ENCODE measurements at places on chromosomes 11 and 22.

GRCh38 chr11:29005401-29005980, 897.3 kb downstream of the METTL15 start:
- no peak for DNase-seq

GRCh38 chr11:2348986-2349385, 28.1 kb upstream of the CD81 start:
- DNase-seq = no peak

DNA sequence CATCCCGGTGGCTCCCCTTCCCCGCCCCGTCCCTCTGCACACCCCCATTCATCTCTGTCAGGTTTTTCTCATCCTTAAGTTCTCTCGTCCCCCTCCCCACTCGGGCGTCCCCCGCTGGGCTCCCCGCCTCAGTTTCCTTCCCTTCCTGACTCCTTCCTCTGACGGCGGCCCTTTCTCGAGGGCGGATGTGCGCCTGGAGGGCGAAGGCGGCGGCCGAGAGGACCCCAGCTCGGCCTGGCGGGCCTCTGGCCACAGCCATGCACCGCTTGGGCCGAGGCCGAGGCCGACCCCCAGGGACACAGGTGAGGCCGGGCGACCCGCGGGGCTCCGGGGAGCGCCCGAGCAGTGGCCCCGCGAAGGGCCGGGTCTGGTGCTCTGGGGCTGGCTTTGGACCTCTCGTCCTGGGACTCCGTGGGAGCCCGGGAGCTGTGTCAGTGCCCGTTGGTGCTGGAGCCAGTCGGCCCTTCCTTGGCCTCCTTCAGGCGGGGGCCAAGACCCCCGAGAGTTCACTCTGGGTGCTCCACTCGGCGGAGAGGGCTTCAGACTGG, 2.9 kb downstream of the PHLDB1 start:
- DNase-seq = no peak

DNA sequence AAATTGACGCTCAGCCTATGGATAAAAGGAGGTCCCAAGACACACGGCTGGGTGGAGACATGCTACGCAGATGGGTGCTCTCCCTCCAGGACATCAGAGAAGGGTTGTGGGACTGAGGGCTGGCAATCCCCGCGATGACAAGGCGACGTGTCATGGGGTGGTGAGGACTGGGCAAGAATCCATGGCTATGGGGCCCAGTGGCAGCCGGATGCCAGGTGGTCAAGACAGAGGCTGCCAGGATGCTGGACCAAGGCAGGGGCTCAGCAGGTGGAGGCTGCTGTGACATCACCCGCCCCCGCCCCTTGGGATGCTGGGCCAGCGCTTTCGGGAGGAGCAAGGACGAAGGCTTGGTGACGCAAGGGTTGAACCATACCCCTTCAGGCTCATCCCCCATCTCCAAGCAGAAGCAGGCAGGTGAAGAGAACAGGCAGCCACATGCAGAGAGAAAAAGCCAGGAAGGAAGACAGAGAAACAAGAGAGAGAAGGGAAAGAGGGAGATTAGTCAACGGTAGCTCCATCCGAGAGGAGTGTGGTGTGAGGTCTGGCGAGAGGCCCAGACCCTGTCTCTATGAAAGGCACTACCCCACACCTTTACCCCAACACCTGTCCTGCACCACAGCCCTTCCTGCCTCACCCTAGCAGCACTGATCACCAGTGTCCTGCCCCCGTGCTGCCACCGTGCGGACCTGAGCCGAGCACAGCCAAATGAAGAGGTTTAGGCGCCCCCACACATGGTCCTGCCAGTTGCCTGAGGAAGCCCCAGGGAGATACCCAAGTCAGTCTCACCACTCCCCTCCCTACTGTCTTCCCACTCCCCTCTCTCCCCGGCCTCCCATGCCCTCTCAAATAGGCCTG, 24.1 kb upstream of the RASL10A start:
- DNase-seq = no peak

GRCh38 chr11:120569861-120570260, 58.3 kb downstream of the GRIK4 start:
- DNase-seq = no peak

DNA sequence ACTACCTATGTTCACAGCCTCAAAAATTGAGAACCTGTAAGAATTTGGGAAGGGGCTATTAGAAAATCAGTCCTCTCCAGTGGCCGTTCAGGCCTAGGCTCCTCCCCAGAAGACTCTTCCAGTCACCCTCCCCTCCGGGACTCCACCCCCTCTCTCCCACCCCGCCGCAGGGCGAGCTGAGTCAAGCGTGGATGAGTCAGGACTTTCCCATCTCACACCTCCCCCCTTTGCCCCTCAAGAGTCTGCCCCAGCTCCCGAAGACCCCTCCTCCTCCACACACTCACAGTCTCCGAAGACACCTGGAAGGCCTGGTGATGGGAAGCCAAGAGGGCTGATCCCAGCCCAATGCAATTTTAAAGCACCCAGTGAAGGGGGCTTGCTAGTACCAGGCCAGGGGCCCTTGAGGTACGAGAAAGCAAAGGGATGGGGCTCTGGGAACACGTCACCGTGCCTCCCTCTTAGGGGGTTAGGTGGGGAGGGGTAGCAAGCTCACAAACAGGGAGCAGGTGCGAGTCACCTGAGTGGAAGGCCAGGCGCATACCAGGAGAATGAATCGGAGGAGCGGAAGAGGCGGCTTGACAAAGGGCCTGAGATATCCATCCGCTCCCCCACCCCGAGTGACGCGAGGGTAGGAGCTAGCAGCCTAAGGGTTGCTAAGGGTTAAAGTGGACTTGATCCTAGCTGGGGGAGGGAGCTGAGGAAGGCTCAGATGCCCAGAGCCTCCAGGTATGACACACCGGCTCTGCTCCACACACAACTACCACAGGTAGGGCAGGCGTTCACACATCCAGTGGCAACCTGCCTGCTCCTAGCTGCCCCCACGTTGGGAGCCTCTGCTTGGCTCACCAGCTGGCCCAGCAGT, 13.6 kb downstream of the BCL9L start:
- DNase-seq = no peak

- no peak for DNase-seq
Observed at GRCh38 chr22:38618682-38619081, 37.5 kb downstream of the FAM227A start.

- no peak for DNase-seq
Observed at GRCh38 chr11:39174196-39174595, 2285.3 kb downstream of the LRRC4C start.

DNA sequence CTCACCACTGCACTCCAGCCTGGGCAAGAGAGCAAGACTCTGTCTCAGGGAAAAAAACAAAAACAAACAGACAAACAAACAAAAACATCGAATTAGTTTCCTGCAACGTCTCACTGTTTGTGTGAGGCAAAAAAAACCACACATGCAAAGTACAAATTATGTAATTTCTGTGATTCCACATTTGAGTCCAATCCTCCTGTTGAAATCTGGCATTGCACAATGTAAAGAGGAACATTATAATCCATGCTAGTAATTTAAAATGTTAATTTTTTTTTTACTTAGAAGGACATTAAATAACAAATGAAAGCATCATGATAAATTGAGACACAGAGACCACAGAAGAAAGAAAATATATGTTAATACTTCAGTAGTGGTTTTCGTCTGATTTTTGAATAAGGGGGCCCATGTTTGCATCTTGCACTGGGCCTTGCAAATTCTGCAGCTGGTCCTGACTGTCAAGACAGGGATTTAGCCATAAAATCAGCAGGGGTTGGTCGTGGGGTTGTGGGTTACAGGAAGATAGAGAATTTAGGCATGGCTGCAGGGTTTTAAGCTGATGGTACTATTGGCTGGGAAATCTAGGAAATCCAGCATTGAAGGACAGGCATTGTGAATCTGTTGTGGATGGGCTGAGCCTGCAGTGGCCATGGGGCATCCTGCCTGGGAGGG, 102.6 kb upstream of the ALDH3B2 start:
- no peak for DNase-seq

DNA sequence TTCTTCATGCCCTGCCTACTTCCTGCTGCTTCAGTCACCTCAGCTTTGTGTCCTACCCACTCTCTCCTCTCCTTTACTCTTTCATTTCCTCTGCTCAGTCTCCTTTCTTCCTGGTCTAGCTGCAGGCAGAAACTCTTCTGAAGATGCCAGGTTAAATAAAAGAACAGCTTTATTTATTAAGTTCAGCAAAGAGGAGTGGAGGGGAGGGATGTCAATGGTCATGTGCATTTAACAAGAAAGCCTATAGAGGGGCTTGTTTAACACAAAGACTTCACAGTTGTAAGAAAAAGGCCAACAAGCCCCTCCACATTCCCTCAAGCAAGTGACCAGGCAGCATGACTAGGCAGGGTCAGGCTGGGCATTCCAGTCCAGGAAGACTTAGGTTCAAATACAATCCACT, 609.2 kb downstream of the INSC start:
- DNase-seq = no peak

DNA sequence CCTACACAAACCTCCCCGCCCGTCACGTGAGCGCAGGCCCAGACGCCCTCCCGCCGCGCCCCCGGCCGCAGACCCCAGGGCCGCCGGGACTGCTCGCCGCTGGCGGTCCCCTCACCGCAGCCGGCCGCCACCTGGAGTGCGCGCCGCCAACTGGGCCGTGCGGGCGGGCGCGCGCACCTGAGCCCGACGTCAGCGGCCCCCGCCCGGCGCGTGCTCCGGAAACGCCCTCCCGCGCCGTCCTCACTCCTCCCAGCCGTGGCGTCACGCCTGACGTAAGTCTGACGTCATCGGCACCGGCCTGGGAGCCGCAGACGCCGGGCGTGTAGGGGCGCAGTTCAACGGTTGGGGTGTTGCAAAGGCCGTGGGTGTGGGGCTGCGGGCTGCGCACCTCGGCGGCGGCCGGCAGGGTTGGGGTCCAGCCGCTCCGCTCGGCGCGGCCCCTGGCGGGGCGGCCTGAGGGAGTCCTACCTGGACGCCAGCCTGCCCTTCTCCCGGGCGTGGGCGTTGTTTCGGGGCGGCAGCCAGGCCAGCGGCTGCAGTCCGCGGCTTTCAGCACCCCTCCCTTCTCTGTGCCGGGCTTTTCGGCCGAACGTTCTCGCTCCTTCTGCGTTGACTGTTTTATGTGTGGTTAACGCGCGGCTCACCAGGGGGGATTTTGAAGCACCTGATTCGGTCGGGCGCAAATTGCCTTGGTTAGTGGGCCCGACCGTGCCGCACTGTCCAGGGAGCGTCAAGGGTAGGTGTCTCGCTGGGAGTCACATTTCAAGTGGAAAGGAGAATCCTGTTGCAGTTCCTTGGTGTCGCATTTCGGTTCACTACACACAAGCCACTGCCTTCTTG, at the start of gene JOSD1:
Gene JOSD1, minus strand, starts transcription at position 155 of the 840 bp plus-strand sequence. CDS start 956 bp downstream, outside the sequence.
- no peak for DNase-seq

- no peak for DNase-seq
Observed at GRCh38 chr22:38236786-38237185, 35.0 kb downstream of the MAFF start.

DNA sequence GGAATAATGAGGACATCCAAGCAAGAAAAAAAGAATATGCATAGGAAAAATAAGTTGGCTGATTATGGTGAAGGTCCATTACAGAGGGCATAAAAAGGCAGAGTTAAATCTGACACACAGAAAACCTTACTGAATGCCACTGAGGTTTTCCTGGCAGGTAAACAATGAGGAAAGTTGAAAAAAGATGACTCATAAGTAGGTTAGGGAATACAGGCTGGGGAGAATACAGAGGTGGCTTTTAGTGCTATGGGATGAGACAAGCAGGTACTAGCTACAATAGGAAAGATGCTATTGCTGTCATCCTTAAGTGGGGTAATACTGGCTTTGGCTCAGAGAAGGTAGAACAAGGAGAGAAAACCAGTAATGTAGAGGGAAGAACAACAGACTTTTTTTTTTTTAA, 44.7 kb downstream of the CSTF3 start:
- no peak for DNase-seq

DNA sequence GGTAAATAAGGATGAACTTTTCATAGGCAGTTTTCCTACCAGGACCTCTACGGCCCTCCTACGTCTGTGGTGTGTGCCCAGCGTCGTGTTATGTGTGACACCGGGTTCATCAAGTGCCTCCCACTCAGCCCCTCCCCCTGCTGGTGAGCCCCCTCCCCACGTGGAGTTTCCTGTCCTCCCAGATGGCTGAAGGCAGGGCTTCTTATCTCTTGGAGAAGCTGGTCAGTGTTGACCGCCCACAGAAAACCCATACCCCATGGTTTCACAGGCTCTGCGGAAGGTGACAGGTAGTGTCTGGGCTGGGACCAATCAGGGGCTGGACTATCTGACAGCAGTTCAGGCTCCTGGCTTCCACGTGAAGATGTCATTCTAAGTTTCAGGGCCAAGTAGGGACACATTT, 393.5 kb downstream of the TBC1D22A start:
- DNase-seq = no peak

GRCh38 chr11:46055371-46055770, 65.9 kb downstream of the PHF21A start:
- DNase-seq = no peak

DNA sequence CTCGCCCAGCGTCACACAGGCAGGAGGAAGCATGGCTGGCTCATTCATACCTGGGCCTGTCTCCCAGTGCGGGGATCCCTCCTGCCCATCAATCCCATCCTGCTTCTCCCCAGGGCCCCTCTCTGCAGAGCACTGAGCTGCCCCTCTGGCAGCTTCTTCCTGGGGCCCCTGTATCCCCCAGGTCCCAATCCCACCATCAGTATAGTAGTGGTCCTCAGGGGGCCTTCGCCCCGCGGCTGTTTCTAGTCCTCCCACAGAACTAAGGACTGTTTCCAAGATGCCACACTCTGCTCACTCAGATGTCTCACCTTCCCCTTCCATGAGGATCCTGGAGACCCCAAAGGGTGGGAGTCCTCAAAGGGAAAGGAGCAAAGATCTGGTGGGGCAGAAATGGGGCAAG, 97.6 kb downstream of the PDE2A start:
- no peak for DNase-seq

DNA sequence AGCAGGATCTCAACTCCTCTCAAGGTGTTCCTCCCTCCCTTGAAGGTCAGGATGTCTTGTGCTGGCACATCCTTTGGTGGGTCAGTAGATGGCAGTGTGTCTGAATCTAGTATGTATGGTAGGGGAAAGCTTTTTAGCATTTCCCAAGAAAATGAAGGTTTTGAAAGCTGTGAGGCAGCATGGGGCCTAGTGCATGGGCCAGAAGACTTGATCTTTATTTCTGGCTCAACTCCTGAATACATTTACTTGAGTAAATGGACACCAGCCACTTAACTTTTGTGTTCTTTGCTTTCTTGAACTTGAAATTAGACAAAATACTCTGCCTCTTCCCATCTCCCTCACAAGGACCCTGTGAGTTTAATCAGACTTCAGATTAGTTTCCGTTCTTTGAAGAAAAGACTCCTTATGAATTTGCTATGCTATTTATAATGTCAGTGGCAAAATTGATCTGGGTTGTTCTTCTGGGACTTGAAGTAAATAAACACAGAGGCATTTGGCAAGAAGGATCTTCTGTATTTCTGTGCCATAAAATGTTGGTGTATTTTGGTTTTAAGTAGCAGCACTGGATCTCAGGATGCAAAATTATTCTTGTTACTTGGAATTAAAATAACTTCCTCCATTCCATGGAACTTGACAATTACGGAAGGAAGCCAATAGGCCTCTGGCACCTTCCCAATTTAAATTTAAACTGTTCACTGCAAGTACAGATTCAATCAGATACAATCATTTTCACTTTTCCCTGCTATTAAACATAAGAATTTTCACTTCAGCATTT, 288.8 kb downstream of the CASP12 start:
- DNase-seq = no peak

DNA sequence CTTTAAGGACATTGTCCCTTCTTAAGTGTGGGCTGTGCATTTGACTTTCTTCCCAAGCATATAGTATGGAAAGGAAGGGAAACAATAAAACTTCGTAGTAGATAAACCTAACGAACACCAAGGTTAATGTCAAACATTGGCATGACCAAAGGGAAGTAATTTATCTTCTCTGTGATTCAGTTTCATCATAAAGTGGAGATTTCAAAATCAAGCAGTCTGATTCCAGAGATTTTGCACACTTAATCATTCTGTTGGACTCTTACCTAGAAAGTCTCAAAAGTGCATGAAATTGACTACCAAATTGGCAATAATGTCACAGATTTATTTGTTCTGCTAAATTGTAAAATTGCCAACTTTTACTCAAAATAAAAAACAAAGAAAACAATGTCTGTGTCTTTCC, 559.7 kb downstream of the JRKL start:
- no peak for DNase-seq
